Fibroblast of lung (primary cell): ENCODE measurements at places on chromosomes 12 and 14. TPM values are rescaled to one million over a fixed set of nuclear protein-coding genes. Genes with fewer than 3 reads are reported as not detected.

Gene SERPINA4
- total RNA-seq = not detected in 2 replicates

Gene GNG2
- 19.0 and 21.5 TPM in 2 replicates for total RNA-seq

Gene ESPL1
- 0.26 and 1.8 TPM in 2 replicates for total RNA-seq

Gene SERPINA10
- total RNA-seq = not detected in 2 replicates

Gene NXPH4
- 0.50 and 1.0 TPM in 2 replicates for total RNA-seq

Gene NEUROD4
- not detected in 2 replicates for total RNA-seq

Gene OTOGL
- total RNA-seq = under 0.01 and 0.17 TPM in 2 replicates

Gene CBLN3
- 2.6 and 5.3 TPM in 2 replicates for total RNA-seq

Gene CCDC175
- total RNA-seq = not detected in 2 replicates

Gene MIPOL1
- total RNA-seq = 8.6 and 9.0 TPM in 2 replicates

Gene MUCL1
- total RNA-seq = not detected in 2 replicates

Gene NPFF
- not detected in 2 replicates for total RNA-seq

Gene CCDC197
- total RNA-seq = not detected in 2 replicates

Gene AICDA
- total RNA-seq = not detected in 2 replicates

Gene SIX1
- total RNA-seq = 1.8 and 8.3 TPM in 2 replicates

Gene DTX1
- total RNA-seq = 0.26 TPM in 1 of 2 replicates, not detected in the other

Gene SLC5A8
- not detected in 2 replicates for total RNA-seq

Gene C12orf56
- 0.77 and 1.5 TPM in 2 replicates for total RNA-seq

Gene CHGA
- total RNA-seq = not detected in 2 replicates

DNA sequence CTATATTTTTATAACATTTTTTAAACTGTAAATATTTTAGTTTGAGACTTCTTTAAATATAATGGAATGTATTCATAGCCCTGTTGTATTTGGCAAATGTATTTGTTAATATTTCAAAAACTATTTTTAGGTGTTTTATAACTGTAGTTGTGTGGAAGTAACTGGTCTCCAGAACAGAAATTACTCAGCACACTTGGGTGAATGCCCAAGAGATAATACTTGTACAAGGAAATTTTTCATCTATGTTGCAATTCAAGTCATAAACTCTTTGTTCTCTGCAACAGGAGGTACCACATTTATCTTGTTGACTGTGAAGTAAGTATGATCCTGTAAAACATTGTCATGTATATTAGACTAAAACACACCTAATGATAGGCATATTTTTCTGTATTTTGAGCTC is 72.8 kb downstream of the SLCO1B3 start:
- DNase-seq = peak; percentile 43

DNA sequence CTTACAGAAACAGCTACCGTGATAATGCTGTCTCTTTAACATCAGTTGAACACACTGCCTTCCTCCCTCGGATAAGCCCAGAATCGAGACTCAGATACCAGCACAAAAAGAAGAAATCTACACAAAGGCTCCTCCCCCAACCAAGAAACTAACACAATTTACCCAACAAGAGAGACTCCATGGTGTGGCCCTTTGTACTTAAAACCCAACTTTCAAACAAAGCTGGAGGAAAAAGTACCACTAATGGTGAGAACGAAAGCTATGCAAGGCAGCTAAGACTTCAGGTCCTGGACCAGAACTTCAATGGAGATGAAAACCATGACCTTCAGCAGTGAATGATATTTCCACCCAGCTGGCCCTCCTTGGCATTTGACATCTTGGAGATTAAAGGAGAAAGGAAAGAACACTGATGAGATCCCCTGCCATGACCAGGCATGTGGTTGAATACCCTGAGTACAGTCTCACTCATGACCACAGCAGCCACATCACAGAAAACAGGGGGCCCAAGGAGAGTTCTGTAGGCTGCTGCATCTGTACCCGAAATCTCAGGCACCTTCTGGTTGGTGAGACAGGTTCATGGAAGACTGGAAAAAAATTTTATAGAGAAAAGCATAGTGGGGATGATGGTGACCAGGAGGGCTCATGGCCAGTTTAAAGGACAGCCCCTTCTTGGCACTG is 36.7 kb downstream of the RBM19 start:
- DNase-seq = no peak

DNA sequence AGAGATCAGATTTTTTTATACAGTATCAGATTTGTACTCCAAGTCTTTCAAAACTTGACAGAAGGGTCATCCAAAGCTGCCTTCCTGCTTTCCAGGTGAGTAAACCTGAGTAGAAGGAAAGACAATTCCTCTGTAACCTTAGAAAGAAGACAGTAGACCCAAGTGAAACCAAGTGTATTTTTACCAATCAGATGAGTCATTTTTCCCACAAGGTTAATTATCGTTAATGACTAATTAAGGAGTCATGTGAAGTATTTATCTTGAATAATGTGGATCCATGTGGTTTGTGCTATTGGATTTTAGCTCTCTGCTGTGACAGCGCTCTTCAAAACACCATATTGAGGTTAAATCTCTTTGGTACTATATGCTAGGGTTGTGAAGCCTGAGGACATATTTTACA is 74.0 kb upstream of the PELI2 start:
- DNase-seq = peak; percentile 21

DNA sequence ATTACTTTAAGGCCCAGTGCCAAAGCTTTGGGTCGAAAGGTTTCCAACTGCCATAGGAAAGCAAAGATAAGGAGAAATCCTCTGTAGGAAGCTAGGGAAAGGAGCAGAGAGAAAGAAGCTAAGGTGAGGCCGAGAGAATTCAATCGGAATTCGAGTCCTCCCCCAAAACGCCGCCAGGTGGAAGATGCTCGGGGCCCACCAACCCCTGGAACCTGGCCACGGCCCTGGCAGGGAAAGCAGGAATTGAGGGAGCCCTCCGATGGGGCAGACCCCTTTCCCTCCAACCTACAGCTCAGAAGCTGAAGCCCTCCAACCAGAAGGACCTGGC is 498 bp downstream of the GMFB start:
- DNase-seq = no peak

- DNase-seq = no peak
Measured at GRCh38 chr12:25940886-25941285, 17.6 kb upstream of the RASSF8 start.

DNA sequence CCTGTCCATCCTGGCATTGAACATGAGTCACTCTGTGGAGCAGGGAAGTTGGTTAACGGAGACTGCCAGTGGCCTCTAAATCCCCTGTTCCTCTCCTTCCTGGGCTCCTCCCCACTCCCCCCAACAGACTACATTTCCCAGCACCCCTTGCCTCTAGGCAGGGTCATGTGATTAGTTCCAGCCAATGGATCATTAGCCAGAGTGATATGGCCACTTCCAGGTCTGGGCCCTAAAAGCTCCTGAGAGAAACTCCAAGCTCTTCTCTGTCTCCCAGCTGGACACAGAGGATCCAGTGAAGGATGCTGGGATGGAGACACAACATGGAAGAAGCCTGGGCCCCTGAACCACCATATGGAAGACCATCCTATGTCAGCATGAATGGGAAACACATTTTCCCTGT is 54.4 kb upstream of the RFLNA start:
- DNase-seq = no peak

- peak; percentile 20 for DNase-seq
Measured at GRCh38 chr14:91417120-91417982, at the start of gene CCDC88C. TSS of gene CCDC88C (minus strand) at chr14:91417820. CDS start at chr14:91417690, 130 bp downstream.

DNA sequence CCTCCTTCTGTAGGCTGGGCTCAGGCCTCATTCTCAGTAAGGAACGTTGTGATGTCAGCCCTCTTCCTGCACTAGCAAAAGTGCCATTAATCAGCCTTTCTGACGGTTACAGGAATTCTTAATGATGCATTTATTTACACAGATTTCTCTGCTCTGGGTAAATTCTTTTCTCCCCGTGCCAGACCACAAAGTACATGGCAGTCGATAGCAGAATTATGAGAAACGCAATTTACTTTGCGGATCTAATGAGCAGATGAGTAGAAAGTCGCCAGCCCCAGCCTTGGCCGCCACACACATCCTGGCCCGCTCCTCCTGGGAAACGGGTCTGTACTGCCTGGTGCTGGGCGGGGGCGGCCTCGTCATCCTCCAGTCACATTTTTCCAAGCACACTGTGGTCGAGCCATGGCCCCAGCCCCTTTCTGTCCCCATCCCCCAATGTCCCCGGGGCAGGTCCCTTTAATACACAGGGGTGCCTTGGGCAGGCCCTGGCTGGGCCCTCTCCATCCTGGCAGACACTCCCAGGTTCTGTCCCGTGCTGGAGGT is 25.9 kb downstream of the NOC4L start:
- DNase-seq = peak; percentile 79

- DNase-seq = no peak
Measured at GRCh38 chr14:88488897-88489296, 65.9 kb downstream of the PTPN21 start.

DNA sequence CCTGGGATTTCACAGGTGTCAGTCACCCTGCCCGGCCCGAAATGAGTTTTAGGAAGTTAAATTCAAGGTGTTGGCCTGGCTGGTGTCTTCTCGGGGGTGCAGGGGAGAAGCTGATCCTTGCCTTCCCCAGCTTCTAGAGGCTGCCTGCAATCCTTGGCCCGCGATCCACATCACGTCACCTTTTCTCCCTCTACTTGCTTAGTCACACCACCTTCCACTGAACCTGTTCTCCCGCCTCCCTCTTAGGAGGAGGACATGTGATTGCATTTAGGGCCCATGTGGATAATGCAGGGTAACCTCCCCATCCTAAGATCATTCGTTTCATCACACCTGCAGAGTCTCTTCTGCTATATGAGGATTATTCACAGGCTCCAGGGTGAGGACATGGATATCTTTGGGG is 25.4 kb upstream of the ATXN2 start:
- DNase-seq = no peak

GRCh38 chr14:71115306-71115705 is 208.0 kb downstream of the PCNX1 start:
- no peak for DNase-seq

GRCh38 chr12:10709808-10710207 is 13.3 kb downstream of the YBX3 start:
- no peak for DNase-seq

- peak; percentile 79 for DNase-seq
Measured at GRCh38 chr12:64633940-64634337, 23.6 kb downstream of the RASSF3 start.

GRCh38 chr14:64569138-64569631 is 19.4 kb downstream of the PPP1R36 start:
- peak; percentile 77 for DNase-seq

DNA sequence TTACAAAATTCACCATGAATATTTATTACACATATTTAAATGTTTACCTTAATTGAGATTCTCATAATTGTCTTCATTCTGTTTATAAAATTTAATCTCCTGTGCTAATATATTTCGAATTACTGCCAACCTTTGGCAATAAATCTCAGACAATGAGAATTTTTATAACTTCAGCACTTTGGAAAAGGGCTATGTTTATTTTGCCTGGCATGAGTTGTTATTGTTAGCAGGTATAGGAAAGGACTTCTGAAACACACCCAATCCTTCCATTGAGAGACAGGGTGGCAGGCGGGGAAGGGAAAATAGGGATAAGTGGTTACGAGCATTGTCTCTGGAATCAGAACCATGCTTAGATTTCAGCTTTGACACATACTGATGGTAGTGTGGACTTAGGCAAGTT is 12.1 kb upstream of the MSRB3 start:
- DNase-seq = no peak

DNA sequence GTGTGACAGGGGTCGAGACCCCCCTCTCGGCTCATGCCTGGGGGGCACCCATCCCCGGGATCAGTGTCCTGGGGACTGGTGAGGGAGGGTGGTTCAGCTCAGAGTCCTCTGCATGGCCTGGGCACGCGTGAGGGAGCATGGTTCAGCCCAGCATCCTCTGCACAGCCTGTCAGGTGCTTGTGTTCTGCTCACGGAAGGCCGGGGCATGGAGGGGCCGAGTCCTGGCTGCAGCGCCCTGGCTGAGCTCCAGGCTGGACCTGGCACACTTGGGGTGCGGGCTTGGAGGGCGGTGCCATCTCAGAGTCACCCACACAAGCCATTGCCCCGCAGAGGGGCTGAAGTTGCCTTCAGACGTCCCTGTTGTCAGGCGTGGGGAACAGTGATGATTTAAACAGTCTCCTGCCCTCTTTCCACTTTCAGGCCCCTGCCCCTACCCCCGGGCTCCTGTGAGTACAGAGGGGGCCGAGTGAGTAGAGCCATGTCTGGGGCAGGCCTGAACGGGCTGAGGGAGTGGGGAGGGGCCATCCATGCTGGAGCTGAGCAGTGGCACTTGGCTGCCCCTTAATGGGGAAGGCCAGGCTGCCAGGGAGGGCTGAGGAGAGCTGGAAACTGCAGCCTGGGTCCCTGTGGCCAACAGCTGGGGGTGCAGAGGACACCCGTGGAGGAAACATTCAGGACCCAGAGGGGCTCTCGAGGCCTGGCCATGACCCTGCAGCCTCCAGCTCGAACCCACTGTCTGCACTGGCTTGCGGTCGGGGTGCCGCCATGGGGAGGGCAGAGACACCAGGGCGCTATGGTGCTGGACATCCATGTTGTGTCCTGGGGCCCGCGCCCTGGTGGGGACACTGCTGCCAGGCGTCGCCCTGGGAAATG is 22.5 kb downstream of the FBRSL1 start:
- no peak for DNase-seq

DNA sequence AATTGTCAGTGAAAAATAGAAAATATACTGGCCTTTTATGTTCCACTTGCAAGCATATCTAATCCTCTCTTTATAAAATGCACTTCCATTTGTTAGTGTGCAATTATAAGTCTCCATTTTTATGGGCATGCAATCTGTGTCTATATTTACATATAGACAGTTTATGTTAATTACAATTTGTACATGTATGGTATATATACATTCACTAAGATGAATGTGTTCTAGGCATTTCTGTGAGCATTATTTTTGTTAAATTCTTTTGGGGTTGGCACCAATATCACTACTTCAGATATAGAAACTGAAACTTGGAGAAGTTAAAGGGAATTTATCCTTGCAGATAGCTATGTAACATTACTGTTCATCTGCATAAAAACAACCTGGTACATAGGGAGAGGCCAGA is 470.8 kb upstream of the LMO3 start:
- no peak for DNase-seq

DNA sequence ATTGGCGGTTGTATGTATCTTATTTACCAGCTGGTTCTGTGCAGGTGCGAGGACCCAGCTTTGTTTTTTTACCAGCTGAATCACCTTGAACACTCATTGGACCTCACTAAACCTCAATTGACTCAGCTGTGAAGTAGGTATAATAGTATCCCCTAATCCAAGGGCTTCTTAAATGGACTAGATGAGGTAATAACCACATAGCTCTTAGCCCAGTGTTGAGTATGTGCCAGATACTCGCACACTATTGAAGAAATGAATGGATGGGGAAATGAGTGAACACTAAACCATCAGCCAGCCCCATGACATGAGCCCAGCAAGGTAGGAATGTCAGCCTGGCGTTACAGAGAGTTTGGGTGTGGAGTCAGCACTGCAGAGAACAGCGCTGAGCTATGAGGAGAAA is 79.7 kb downstream of the RIMBP2 start:
- no peak for DNase-seq

GRCh38 chr14:105581551-105582341 is 55.4 kb downstream of the TMEM121 start:
- no peak for DNase-seq

- no peak for DNase-seq
Measured at GRCh38 chr12:1655225-1655788, 26.3 kb downstream of the WNT5B start.

- peak; percentile 65 for DNase-seq
Measured at GRCh38 chr12:114670291-114670980, 13.5 kb downstream of the TBX3 start.

DNA sequence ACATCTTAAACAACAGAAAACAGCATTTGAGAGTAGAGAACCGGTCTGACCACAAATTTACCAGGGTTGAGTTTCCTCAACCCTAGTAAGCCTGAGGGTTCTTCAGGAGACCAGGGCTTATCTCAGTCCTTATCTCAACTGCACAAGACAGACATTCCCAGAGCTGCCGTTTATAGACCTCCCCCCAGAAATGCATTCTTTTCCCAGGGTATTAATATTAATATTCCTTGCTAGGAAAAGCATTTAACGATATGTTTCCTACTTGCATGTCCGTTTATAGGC is 12.3 kb downstream of the TMEM117 start:
- no peak for DNase-seq

GRCh38 chr12:48615681-48616080 is 45.8 kb upstream of the LALBA start:
- DNase-seq = no peak
